ENCODE measurements at places on chromosomes 4 and X.

GRCh38 chrX:111609206-111609605 lies 71.8 kb upstream of the ALG13 start:
- no peak for DNase-seq

DNA sequence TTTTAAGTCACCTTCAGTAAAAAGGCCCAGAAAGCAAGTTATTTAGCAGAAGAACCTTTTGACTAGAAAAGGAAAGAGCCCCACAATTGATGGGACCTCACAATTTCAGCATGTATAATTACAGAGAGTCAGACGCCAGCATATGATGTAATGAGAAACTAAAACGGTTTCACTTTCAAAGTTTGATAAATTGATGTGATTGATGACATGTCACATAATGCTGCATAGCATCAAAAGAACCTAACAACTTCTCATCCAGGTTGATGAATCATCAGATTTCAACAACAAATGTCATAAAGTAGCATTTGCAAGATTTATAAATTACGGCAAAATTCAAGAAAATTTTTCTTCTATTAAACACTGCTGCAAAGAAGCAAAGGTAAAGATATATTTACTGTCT lies 3.9 kb upstream of the GAR1 start:
- DNase-seq, result no peak

DNA sequence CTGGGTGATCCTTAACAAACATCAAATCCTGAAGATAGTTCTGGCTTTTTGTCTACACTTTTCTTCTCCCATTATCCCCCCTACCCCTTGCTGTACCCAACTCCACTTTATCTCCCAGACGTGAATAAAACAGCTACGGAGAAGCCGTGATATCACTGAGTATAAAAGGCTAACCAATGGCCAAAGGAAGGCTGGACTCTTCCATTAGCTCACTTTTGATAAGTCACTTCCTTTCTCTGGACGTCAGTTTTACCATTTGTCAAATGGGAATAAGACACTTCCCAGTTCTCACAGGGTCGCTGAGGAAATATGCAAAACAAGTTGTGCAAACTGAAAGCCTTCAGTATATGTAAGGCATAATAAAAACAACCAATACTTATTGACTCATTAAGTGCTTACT lies 38.6 kb upstream of the EDA2R start:
- DNase-seq, result no peak

GRCh38 chr4:100016191-100016590 lies 66.1 kb upstream of the H2AZ1 start:
- no peak for DNase-seq

DNA sequence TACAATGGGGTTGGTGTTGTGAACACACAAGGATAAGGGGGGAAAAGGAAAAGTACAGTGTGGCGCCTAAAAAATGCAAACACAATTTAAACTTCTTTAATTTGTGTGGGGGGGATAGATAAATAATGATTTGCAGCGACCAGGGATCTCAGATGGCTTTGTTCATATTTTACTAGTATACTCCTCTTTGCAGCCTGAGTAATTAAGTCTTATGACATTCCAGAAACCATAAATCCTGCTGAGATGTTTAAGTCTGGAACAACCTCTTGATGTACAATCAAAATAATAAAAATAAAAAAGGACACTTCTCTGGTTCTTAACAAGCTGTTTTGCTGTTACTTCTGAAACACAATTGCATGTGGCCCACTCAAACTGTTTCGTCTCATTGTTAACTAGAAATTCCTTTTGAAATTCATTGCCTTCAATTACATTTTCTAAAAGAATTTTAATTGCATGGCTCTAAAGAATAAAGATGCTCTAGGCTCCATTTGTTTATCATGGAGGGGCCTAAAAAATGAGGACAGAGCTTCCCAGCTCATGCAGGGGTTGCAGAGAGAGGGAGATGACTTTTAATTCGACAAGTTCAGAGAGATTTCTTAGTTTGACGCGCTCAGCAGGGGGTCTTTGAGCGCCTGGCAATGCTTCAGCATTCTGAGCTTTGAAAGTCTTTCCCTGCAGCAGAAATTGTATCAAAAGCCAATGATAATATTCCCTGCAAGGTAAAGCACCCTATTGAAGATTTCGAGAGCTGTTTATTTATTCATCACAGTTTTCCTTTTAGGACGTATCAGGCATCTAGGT lies 892.4 kb upstream of the TENM3 start:
- no peak for DNase-seq

GRCh38 chr4:139684351-139684750 lies 18.7 kb downstream of the MGST2 start:
- DNase-seq, result no peak

- DNase-seq, result no peak
These were observed 5.9 kb downstream of the CAPN6 start for GRCh38 chrX:111264385-111264784.

GRCh38 chr4:3615386-3616286 lies 83.4 kb upstream of the LRPAP1 start:
- no peak for DNase-seq

- no peak for DNase-seq
These were observed 2.8 kb downstream of the FGFBP1 start for GRCh38 chr4:15935504-15936402.

GRCh38 chr4:90841676-90842075 lies 714.5 kb downstream of the CCSER1 start:
- DNase-seq, result no peak
